Cerebellar nuclear complex (tissue), 1 donor: ENCODE measurements at places on chromosomes 6 and 20.

DNA sequence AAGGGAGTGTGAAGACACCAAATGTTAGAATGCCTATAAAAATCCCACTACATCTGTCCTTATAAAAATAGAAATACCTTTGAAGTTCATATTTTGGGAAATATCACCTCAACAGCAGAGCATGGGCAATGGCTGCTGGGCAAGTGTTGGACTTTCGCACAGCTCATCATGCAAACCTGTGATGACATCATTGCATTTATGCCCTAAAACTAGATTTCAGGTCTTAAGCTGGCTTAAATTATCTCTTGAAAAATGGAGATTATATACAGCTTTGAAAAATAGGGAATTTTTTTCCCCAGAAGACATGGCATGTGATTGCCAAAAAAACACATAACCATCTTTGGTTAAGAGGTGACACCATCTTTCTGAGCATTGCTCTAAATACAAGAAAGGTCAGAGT is 197.8 kb downstream of the UST start:
- no peak for DNase-seq

DNA sequence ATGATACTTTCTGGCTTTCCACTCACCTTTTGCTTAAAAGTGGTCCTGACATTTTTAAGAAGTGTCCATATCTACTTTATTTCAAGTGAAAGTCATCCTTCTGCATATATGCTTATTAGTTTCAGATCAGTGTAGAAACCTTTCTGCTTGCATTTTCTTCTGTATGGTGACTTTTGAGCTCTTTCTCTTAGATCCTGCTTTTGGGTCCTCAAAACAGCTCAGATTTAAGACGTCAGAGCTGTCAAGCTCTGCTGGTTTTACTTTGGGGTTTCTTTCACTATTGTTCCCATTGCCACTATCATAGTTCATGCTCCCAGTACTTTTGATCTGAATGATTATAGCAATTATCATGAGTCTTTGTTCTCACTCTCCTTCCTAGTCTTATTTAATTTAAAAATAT is 41.7 kb downstream of the BCKDHB start:
- DNase-seq, result no peak

DNA sequence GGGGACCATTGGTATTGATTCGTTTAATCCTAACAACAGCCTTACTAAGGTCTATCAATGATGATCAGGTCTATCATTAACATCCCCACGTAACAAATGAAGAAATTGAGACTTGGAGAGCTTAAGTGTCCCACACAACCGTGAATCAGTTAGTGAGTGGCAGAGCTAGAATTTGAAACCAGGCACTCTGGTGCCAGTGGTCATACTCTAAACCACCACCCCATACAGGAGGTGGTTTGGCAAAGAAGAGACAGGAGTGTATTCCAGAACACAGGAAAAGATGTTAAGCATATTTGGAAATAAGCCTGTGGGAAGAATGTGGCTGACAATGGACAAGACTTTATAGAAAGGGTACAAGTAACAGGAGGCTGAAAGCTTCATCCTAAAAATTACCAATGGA is 35.7 kb upstream of the MARCKS start:
- no peak for DNase-seq

DNA sequence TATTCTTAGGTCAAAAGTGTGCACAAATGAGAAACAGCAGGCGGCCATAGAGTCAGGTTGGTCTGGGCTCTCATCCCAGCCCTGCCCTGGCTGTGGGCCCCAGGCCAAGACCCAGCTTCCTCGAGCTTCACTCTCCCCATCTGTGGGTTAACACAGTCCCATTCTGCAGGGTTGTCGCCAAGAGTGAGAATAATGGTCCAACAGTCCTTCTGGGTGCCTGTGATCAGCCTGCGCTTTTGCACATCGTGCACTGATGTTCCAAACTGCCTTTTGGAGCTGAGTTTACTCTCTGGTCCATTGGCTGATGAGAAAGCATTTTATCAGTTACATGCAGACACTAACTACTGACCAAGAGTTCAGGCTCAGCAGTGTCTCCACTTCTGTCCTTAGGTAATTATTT is 82.6 kb downstream of the INSM1 start:
- DNase-seq, result peak; percentile 94
